ENCODE measurements at places on chromosomes 2 and 18.

GRCh38 chr2:234293973-234294372 is 202.9 kb downstream of the ARL4C start:
- no peak for DNase-seq

DNA sequence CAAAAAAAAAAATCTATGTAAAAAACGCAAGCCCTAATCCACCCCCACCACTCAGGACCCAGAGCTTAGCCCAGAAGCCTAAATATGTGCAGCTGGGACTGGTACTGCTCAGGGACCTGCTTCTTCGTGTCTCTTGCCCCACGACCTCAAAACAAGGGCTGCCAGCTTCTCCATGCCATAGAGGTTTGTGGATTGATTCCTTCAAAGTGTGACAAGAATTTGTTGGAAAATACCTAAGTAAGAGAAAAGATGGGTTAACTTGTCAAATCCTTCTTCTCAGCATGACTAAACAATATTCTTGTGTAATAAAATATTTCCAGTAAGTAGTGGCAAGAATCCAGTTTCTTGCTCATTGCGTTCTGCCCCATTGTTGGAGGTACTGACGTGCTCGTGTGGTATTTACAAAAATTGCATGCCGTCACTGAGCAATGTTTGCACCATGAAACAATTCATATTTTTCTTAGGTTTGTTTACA is 825 bp upstream of the SCYGR1 start:
- peak; percentile 81 for DNase-seq

DNA sequence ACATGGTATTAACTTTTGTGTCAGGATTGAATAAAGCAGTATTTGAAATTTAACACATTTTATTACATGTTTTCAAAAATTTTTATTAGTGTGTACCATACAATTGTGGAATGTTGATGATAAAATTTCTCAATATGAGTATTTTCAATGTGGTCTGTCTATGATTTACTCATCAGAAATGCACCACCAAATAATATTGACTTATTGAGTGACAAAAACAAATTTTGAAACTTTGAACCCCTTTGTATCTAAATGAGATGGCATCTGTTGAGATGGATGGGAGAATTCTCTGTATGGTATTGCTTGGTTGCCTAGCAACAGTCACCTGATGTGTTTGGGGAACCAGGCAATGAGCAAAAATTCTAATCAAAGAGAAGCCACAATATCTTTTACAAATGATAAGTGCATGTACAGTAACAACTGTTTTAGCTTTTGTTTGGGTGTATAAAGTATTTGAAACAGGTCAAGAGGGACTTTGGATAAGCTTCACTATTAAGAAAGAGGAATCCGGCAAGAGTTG is 400.1 kb downstream of the CCDC85A start:
- DNase-seq = peak; percentile 67

DNA sequence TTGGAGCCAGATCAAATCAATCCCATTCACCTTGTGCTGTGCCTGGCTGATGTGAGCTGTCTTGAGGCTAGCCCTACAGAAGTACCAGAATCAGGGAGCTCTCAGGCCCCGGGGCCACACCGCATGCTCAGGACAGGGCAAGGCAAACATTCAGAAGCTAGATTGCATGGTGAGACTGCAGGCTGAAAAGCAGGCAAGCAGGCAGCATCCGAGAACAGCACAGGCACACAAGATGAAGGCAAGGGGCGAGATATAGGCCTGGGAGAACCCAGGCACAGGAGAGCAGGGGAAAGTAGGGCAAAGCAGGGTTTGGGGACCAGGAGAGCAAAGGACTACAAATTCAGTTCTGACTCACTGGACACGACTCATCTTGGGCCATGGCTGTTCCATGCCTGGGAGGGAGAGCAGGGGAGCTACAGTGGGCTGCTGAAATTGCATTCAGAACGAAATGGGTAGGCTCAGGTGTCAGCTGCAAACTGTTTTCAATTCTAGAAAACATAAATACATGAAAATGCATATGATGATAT is 59.6 kb downstream of the GALNT14 start:
- no peak for DNase-seq

- peak; percentile 83 for DNase-seq
Measured at GRCh38 chr2:205758051-205758450, 75.8 kb downstream of the NRP2 start.

DNA sequence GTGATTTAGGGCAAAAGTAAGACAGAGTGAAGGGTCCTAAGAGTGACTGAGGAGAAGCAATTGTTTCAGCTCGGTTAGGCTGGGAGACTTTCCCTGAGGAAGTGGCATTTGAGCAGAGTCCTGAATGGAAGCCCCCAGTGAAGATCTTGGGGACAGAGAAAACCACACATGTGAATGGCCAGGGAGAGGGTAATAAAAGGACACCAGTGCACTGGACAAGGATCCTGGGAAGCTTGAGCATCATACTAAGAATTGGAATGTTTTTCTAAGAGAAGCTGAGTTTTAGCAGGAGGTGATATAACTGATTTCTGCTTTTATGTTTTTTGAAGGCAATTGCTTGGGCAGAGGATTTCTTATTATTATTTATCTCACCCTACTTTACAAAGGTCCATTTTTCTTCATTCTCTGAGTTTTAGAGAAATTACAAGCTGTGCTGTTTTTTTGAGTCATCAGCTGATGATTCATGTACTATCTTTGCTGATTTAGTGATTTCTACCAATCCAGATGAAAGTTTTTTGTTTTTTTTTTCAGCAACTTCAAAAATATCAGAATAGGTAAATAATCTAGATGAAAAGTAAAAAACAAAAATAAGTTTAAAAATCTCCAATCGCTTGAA is 43.5 kb downstream of the MFSD6 start:
- peak; percentile 33 for DNase-seq

- no peak for DNase-seq
Measured at GRCh38 chr2:7269106-7269643, 352.0 kb downstream of the RNF144A start.

DNA sequence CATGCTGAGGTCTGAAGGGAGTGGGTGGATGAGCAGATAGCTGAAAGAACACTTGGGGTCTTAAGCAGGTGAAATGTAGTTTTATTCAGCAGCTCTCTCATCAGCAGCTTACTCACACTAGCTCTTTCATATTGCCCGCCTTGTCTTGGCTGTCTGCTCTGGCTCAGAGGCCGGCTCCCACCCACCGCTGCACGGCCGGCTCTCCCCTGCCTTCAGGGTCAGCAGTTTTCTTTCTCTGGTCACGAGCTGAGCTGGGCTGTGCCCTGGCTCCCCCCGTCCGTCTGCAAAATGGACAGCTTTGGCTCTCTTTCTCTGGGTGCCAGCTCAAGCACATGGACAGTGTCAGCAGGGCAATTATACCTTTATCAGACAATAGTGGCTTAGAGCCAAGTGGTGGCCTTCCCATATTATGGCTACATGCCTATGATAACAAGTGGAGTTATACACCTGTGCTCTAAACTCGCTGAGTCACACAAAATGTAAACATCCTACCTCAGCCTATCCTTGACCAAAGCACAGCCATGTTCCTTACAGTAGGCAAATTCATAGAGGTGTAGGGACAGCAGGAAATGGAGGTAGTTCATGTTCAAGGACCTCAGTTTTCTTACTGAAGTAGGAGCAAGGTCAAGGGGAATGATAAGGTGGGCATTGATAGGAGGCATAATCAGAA is 224.8 kb downstream of the SOCS6 start:
- DNase-seq = no peak

DNA sequence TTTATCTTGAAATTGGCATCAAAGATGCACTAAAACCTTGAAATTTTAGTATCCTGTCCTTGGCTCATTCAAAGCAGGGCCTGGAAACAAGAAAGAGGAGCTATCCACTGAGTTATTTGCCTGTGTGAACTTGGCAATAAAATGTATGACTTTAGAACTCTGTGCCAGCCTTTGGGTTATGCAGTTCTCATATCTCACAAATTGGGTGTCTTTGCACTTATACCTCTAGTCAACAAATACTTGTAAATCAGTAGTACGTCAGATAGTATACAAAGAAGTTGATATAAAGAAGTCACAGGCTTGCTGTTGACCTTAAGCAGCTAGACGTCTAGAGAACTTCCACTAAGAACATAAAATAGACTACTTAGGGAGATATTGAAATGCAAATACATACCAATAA is 1331.9 kb downstream of the DPP10 start:
- DNase-seq = no peak

GRCh38 chr18:2030647-2031046 is 540.7 kb downstream of the METTL4 start:
- DNase-seq = no peak

- no peak for DNase-seq
Measured at GRCh38 chr2:132279344-132279743, 117.6 kb upstream of the ANKRD30BL start.

- no peak for DNase-seq
Measured at GRCh38 chr2:239544918-239545465, 144.2 kb upstream of the HDAC4 start.

DNA sequence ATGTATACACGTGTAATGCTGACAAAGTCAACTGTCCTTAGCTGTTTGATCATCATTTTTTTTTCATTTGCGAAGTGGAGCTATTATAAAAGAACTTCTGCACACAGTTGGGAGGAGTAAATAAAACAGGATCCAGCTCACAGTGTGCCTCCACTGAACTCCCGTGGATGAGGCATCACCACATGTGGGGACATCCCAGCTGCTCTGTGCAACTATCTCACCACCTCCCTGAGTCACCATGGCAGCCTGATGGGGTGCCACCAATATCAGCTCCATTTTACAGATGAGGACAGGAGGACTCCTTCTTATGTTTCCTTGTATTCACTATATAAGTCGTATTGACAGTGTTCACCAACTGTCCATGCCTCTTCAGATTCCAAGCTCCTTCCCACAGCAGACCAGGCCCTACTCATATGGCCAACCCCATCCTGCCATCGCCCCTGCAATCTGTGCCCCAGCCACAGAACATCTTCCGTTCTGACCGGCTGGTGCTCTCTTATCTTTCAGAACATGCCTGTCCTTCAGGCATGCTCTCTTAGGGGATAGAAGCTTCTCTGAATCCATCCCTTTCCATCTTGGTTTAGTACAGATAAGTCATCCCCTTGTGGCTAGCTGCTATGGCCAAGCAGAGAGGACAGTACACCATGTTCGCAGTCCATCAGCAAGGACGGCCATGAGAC is 288.1 kb downstream of the RNF144A start:
- no peak for DNase-seq

GRCh38 chr2:202009581-202009980 is 24.1 kb upstream of the FZD7 start:
- no peak for DNase-seq

- DNase-seq = peak; percentile 58
Measured at GRCh38 chr2:175175896-175176295, 5.6 kb downstream of the ATP5MC3 start.

GRCh38 chr2:179403624-179404023 is 139.0 kb upstream of the SESTD1 start:
- DNase-seq = no peak

DNA sequence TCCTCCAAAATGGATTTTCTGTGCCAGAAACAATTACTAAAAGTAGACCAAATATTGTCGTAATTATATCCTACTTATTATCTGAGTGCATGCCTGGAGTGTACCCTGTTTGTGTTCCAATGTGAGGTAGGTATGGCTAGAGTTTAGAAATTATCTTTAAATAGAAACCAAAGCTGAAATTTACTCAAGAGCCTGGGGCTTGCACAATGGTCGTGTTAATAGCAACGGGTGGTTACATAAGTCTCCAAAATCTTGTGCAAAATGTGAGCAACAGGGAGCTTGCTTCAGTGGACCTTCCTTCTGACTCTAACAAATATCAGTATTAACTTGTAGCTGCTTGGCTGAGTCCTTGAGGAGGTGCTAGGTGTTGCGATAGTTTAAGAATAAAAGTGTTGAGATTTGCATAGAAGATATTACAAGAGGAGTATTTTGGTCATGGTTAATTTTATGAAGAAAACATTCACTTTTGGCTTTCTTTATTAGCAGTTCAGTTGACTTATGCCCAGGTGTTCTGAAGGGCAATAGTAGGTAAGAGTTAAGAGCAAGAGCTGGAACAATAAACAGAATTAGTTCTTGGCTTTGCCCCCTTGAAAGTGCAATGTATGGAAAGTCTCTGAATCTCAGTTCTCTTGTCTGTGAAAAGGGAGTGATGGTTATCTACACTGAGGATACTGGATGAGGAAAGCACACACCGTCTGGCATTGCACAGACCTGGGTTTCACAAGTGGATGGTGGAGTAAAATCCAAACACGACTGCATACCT is 4.6 kb downstream of the CXCR4 start:
- DNase-seq = no peak

- DNase-seq = no peak
Measured at GRCh38 chr2:196333397-196333796, 162.0 kb upstream of the STK17B start.

- DNase-seq = no peak
Measured at GRCh38 chr2:221064058-221064854, 507.8 kb downstream of the EPHA4 start.

GRCh38 chr2:88329815-88330603 is 122.5 kb downstream of the FOXI3 start:
- peak; percentile 48 for DNase-seq

GRCh38 chr2:175048275-175048674 is 43.1 kb upstream of the CHN1 start:
- DNase-seq = no peak

GRCh38 chr18:44592639-44593038 is 88.0 kb upstream of the SETBP1 start:
- peak; percentile 79 for DNase-seq

DNA sequence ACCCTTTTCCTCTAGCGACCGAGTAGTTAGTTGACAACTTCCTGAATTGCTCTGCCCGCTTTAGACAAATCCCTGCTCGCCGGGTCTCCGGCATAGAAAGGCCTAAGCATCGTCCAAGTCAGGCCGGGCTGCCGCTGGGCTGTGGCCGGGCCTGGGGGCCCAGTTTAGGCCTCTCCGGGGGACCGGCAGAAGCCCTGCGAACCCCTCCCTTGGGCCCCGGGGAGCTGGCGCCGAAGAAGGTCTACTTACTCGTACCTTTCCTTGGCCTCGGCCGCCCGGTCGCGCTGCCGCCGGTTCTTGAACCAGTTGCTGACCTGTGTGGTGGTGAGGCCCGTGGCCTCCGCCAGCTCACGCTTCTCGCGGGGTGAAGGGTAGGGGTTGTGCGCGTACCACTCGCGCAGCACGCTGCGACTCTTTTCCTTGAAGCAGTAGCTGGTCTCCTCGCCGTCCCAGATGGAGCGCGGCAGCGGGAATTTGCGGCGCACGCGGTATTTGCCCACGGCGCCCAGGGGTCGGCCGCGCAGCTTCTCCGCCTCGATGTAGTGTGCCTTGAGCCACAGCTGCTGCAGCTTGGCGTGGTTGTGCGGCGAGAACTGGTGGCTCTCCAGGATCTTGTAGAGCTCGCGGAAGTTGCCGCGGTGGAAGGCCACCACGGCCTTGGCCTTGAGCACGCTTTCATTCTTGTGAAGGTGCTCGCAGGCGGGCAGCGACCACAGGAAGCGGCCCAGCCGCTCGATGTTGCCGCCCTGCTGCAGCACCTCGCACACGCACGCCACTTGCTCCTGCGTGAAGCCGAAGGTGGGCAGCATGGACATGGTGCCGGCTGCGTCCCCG is 739 bp downstream of the SIX2 start:
- DNase-seq = no peak

All from M059J (cell line).